Naive thymus-derived CD8-positive, alpha-beta T cell (primary cell): ENCODE measurements at places on chromosomes 7 and 10.

DNA sequence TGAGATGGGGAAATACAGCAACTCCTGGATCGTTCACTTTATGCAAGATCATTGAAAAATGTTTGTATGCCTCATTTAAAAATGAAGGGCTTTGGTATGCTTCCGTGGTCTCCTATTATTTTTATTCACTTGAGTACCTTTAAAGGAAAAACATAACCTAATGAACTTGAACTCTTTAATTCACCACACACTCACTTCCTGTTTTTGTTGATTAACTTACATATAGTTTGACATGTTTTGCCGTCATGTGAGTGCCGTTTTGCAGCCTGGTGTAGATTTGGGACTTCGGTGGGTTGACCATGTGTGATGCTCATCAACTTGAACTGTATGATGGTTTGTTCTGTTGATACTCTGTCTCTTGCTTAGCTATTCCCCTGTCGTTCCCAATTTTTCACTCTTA is 28.9 kb downstream of the CASP7 start:
- no peak for DNase-seq

GRCh38 chr10:70565556-70566514 is 36.7 kb downstream of the PRF1 start:
- DNase-seq = no peak

DNA sequence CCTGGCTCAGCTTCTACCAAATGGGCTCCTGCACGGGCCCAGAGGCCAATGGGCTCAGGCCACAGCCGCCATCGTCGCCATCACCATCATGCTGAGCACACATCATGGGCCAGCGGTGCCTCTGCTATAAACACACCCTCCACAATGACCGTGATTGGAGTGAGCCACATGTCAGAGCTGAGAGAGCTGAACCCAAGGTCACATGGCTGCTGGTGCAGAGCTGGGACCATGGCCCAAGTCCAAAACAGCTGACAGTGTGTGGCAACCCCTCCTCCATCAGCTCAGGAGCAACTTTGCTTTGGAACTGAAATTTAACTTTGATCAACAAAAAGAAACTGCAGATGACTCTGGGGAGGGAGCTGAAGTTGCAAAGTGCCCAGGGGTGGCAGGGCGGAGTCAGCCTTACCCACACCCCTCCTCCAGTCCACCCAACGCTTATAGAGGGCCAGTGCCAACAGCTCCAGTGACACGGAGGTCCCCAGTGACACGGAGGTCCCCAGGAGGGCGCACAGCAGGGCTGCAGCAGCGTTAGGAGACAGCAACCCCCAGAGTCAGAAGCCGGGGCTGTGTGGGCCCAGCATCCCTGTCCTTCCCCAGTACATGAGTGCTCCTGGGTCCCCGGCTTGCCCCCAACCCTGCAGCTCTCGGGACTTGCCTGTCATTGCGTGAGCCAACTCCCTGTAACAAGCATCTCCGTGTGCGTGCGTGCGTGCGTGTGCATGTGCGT is 249.6 kb downstream of the ELFN1 start:
- DNase-seq = no peak

DNA sequence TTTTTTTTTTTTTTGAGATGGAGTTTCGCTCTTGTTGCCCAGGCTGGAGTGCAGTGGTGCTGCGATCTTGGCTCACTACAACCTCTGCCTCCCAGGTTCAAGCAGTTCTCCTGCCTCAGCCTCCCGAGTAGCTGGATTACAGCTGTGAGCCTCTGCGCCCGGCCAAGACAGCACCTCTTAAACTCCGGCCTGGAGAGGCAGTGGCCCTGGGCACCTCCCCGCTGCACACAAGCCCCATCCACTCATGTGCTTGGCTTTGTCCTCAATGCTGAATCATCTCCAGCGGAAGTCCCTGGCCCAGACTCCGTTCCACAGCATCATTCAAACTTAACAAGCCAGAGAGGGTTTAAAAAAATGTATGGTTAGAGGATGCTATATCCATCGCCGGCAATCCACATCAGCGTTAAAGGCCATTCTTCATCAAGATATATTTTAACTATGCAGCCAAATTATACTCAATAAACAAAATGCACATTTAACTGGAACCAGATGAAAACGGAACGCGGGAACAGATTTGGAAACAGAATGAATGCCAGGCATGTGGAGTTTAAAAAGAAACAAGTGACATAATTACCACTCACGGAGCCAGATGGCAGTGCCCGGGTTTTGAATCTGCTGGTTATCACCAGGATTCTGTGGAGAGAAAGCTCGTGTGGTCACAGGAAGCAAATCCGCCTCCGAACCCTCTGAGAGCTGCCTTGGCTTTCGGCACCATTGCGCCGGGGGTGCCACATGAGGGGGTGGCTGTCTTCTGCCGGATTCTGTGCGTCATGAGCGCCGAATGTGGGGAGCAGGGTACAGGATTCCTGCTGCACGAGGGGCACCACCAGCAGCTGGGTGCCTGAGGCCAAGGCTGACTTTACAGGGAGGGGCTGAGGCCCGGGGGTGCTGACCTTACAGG is 45.6 kb upstream of the CFAP46 start:
- DNase-seq = no peak

DNA sequence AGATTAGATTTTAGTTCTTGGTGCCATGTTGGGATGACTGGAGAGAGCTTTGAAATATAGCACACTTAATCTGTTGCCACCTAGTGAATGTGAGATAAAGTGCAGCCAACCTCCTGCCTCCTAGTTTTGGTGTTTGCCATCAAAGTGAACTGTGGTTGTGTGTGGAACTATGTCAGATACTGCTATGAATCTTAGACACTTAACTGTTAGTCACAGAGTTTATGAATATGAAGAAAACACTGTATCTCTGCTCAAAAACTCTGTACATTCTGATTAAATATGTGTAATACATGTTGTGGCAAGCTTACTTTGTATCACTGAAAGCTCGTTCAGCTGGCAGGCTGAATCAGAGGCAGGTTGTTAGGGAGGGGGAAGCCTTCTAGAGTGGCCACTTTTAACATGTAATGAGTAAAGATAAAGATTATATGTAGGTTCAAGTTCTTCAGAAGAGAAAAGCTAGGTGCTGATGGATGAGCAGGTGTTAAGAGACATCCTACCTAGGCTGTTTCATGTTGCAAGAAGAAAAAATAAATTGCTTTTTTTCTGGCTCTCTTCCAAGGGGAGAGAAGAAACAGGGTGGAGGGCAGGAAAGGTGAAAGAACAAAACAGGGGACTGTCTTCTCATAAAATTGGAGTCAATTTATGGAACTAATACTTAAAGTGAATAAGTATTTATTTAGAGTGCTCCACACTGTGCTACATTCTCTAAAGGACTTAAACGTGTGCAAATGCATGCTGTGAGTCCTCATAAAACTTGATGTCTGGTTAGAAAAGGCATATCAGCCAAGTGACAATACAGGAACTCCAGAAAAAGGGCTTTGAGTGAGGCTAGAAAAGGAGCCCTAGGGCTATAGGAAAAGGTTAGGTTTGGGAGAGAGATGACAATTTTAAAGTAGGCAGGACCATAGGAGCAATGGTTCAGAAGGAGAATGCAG is 14.1 kb upstream of the LAMB1 start:
- DNase-seq = no peak
